Suprapubic skin (tissue), 4 donors: ENCODE measurements at places on chromosomes 3 and 15.

DNA sequence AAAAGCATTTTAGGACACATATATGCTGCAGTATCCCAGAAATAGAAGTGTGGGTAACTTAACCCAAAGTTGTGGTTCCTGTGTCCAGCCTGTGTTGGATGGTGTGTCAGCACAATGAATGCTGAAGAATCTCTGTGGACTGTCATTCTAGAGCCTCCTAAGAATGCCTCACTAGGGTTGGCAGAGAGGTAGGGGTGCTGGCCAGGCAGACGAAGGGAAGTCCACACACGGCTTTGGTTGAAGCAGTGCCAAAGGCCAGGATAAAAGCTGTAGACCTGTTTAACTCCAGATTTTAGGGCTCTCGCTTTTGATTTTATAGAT is 43.7 kb upstream of the TIPARP start:
- no peak for DNase-seq

DNA sequence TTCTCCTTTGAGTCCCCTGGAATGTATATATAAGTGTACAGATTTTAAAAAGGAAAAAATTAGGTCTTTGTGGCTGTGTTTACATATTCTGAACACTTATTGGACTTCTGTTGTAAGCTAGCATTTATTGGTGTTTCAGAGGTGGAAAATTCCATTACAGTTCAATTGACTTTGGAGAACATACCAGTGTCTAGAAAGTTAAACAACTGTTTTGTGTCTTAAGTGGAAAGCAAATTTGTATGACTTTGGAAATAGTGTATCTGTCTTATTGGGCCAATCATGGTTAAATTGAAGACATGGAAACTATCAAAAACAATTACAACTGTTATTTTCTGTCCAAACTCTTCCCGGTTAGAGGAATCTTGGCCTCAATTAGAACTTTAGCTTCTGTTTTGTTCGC is 265.0 kb upstream of the C2CD4B start:
- DNase-seq: no peak

DNA sequence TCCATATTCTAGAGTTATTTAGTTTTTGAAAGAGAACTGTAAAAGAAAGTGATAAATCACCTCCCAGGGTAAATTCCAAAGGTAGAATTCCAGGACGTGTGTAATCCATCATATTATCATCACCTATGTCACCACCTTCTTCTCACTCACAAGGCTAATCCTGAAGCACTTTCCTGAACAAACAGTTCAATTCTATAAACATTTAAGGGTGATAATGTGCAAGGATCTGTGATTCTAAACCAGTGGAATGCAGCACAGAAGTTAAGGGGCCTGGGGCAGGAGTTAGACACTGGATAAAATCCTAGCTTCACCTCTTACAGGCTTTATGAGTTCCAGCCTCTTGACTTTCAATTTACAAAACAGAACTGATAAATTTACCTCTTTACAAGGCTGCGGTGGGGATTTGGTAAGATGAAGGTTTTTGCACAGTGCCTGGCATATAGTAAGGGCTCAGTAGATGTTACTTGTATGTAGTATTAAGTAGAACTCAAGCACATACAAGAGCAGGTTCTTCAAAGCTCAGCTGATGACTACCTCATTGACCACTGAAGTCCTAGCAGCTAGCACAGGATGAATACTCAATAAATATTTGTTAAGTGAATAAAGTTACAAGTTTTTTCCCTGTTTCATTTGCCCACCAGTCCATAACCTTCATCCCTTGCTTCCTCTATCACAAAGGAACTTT is 47.3 kb upstream of the CCDC80 start:
- DNase-seq: no peak

GRCh38 chr15:66876731-66877476 is 174.9 kb downstream of the SMAD6 start:
- DNase-seq: no peak

GRCh38 chr3:157088601-157089454 is 71.1 kb downstream of the CCNL1 start:
- peak; percentile 95 for DNase-seq

- DNase-seq: peak; percentile 74
These were observed 16.4 kb downstream of the MYL3 start for GRCh38 chr3:46846624-46847542.

DNA sequence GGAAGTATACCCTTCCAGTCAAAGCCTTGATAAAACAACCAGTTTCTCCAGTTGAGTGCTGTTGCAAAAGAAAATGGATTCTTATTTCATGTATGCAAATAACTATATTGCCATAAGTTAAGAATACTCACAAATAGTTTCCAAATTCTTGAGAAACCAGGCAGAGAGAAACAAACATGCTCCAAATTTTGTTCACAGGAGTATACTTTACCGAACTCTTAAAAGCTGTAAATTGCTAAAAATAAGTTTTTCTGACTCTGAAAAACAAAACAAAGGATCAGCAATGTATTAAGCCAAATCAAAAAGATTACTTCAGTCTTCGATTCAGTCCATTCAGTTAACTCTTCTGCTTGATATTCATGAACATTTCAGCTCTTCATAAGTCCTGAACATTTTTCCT is 646.5 kb downstream of the MCTP2 start:
- DNase-seq: no peak

- no peak for DNase-seq
These were observed 100.3 kb downstream of the CCNL1 start for GRCh38 chr3:157059661-157060060.

GRCh38 chr3:149384911-149385321 is 7.5 kb upstream of the TM4SF1 start:
- no peak for DNase-seq

DNA sequence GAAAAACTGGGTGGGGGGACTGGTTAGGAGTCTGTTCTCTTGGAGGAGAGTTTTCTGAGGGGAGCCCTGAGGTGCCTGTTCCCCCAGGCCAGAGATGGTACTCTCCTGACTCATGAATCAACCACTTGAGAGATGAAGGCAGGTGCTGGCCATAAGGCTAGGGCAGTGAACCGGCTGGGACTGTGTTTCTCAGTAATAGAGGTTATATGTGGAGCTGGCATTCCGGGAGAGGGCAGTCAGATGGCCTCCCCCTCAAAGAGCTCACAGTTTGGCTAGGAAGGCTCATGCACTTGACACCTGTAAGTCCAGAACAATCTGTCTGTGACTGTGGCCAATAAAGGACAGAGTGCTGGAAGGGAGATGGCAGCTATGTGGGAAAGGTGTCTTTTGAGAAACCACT is 10.0 kb upstream of the SCN10A start:
- no peak for DNase-seq

DNA sequence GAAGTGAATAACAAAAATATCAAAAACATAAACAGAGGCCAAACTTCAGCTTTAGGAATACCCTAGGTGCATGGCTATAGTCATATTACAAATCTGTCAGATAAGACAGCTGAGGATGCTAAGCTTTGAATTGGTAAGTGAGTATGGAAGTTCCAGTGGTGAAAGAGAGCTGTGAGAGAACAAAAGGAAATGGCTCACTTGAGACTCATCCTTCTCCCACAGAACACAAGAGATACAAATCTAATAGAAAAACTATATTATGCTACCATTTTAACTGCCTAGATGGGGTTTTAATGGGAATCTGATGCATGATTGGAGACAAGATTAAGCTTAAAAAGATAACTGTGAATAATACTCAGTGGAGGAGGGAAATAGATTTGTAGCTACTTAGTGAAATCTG is 21.5 kb upstream of the PEX5L start:
- no peak for DNase-seq

- DNase-seq: no peak
These were observed 126.5 kb downstream of the SUCNR1 start for GRCh38 chr3:151999936-152000335.

- DNase-seq: no peak
These were observed 26.4 kb downstream of the USP3 start for GRCh38 chr15:63530752-63531299.

- no peak for DNase-seq
These were observed 7.0 kb upstream of the HMCES start for GRCh38 chr3:129271674-129272073.

- no peak for DNase-seq
These were observed 7.3 kb downstream of the FBLN2 start for GRCh38 chr3:13556207-13556606.

DNA sequence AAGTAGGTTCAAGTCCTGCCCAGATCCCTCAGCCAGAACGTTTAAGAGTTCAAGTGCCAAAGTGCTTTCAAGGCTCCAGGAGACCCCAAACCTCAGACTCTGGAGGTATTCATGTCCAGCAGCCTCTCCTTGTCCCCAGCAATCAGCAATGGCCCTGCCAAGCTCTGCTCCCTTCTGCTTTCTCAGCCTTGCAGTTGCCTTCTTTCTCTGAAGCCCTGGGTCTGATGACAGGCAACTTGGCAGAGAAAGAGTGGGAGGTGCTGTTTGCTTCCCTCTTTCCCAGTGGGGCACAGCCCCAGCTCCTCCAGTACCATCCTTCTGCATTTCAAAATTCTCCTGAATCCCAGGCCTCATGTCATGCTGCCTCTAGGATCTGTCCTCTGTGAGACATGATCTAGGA is 40.2 kb downstream of the ATP2B2 start:
- no peak for DNase-seq

DNA sequence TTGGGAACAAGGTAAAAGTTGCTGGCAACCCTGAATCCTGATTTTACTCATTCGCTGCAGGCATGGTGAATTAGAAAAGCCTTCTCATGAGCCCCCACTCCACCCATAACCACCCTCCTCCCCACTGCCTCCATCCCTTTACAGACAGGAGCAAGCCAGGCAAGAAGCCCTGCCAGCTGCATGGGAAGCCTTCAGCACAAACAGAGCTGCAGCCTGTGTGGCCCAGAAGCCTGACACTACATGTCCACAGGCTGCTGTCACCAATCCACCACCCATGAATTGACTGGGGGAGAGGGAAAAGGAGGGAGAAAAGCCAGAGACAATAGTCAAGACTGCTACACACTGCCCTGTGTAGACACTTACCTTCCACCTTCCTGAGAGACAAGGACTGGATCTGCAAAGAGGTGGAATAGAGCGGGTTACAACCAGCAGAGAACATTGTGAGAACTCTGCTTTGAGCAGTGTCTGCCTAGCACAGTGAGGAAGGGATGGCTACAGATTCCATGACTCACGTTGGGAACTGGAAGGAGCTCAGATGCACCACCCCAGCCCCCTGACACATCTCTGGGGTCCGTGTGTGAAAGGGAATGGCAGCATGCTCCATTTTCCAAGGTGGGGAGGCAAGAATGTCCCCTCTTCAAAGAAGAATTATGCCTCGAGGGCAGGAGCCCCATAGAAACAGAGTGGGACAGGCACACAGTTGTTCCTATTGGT is 33.9 kb downstream of the DZIP1L start:
- no peak for DNase-seq

DNA sequence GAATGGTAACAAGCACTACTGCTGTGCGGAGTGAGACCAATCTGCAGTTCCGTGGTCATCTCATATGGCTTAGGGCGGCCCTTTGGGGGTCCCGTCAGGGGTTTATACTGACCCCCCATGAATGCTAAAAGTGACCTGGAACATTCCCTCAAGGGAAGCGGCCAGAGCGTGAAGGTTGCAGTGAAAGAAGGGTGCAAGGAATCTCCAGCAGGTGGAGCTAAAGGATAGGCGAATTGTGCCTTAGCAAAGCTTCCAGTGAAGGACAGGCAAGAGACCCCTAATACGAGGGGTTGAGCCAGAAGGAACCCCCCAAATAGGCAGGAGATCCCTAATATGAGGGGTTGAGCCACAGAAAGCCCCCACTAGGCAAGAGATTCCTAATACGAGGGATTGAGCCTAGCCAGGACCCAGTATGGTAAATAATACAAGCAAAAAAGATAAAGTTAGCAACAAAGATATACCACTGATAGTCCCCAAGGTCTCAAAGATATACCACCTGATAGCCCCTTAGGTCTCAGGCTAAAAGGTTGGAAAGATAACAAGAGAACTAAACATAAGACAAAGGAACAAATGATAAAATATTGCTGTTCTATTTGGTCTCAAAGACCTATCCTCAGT is 32.8 kb downstream of the ZNF589 start:
- DNase-seq: no peak

DNA sequence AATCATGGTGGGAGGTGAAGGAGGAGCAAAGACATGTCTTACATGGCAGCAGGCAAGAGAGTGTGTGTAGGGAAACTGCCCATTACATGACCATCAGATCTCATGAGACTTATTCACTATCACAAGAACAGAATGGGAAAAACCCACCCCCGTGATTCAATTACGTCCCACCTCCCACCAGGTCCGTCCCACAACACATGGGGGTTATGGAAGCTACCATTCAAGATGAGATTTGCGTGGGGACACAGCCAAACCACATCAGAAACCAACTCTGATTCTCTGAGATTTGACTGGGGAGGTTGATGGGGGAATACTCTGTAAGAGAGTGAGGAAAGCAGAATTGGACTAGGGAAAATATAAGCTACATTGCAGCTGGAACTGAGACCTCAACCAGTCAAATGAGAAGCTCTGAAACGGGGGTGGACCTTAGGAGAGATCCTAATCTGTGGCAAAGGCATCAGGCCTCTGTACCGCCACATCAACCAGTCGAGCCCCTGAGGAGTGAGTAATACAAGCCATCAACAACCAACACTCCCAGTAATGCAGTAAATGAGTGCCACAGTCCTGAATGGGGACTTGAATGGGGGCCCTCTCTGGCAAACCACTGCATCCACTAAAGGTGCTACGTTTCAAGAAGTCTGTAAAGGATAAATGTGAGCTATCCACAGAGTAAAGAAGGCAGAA is 207.9 kb upstream of the GADL1 start:
- no peak for DNase-seq

DNA sequence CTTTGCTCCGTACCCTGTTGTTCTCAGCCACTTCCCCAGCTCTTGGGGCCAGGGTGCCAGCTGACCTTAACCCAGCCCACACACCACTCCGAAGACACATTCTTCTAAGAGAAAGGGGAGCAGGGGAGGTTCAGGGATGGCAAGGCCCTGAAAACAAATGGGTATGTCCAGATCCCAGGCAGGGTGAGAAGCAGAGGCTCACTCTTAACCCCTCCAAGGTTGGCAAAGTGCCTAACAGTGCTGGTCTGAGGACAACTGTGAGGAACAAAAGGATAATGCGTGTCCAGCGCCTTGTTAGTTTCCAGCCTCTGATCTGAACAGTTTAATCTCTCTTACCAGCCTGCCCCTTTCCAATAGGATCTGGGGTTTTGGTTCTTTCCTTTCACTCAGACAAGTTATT is 1.5 kb downstream of the TMEM44 start:
- peak; percentile 29 for DNase-seq

DNA sequence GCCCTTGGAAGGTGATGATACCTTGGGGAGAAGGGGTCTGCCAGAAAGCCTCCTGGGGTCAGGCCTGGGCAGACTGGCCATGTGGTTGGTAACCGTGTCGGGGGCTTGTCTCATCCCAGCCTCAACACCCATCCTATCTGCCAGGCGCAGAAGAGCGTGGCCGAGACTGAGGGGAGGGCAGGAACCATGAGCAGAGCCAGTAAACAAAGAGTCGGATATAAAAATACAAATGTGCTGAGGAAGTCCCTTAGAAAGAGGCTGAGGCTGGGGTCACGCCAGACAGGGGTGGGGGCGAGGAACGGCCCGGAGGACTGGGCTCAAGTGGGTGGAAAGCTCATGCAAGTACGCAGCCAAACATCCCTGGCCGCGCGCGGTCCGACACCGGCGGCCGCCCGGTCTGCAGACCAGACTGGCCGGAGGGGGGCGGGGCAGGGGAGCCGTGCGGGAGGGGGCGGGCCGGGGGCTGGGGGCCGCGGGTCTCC is 1.9 kb downstream of the CAMK2N2 start:
- no peak for DNase-seq

- no peak for DNase-seq
These were observed 25.3 kb upstream of the ABHD17C start for GRCh38 chr15:80669663-80670273.
